Activated naive CD8-positive, alpha-beta T cell treated with anti-CD3 and anti-CD28 coated beads for 36 hours (primary cell): ENCODE measurements at places on chromosomes 7 and 10. TPM values are rescaled to one million over a fixed set of nuclear protein-coding genes. Genes with fewer than 3 reads are reported as not detected.

DNA sequence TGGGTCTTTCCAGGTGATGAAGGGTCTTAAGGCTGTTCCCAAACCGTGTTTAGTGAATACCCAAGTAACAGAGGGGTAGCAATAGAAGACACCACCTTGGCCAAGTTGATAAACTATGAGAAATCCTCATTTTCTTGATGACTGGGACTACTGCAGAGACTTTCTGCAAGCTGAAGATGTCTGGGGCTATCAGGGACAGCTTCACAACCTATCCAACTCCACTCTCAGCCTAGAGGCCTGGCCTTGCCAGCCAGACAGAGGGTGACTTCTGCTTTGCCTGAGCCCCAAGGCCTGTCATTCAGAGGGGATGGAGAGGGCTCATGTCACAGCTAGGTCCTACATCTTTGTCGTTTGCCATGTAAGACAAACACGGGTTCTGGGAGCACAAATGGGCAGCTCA lies 255.9 kb upstream of the GRB10 start:
- H3K4me1 ChIP-seq = no peaks in the 10 kb centered on the region
- no peak overlapping the region for H3K4me3 ChIP-seq
- H3K36me3 ChIP-seq = no peaks in the 10 kb centered on the region
- no peak overlapping the region for H3K27ac ChIP-seq

GRCh38 chr7:24734306-24734705 lies 23.0 kb downstream of the GSDME start:
- H3K4me3 ChIP-seq = no peak overlapping the region
- no peak for DNase-seq
- H3K27me3 ChIP-seq = peaks cover 56% of the 10 kb centered on the region
- H3K36me3 ChIP-seq = peaks cover 4% of the 10 kb centered on the region
- H3K27ac ChIP-seq = no peak overlapping the region
- peaks cover 7% of the 10 kb centered on the region for H3K4me1 ChIP-seq

GRCh38 chr7:154918741-154919140 lies 84.2 kb downstream of the PAXIP1 start:
- H3K4me3 ChIP-seq = no peak overlapping the region
- no peaks in the 10 kb centered on the region for H3K36me3 ChIP-seq
- H3K27ac ChIP-seq = no peak overlapping the region
- peaks cover 7% of the 10 kb centered on the region for H3K27me3 ChIP-seq

The TSPAN12 gene
- total RNA-seq = not detected

The ECHDC3 gene
- total RNA-seq = 1.9 TPM

The EGR2 gene
- 52.1 TPM for total RNA-seq
